Neural progenitor cell (in vitro differentiated cells): ENCODE measurements at places on chromosomes 12 and 14. TPM values are rescaled to one million over a fixed set of nuclear protein-coding genes. Genes with fewer than 3 reads are reported as not detected.

The ARHGDIB gene
- not detected in 2 replicates for total RNA-seq

The PRPF40B gene
- total RNA-seq, result 18.1 and 30.5 TPM in 2 replicates

DNA sequence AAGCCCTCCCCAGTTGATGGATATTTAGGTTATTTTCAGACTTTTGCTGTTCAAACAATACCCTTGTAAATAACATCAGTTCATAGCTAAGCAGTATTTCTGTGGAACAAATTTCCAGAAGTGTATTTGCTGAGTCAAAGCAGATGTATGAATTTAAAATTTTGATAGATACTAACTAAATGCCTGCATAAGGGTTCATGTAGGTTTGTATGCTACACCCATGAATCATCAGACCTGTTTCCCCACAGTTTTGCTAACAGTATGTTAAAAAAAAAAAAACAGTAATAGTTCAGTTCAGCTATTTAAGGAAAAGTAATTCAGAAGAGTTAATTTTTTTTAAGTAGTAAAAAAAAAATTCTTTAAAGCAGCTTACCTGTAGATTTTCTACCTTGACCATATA, 236.1 kb upstream of the DIO2 start:
- H3K27me3 ChIP-seq, result no peaks in the 10 kb centered on the region
- H3K4me1 ChIP-seq, result no peaks in the 10 kb centered on the region
- no peak overlapping the region for H3K27ac ChIP-seq
- no peak for DNase-seq

GRCh38 chr14:55562135-55562534, 17.9 kb upstream of the KTN1 start:
- no peak overlapping the region for H3K4me3 ChIP-seq
- H3K27ac ChIP-seq, result no peak overlapping the region

GRCh38 chr12:42445891-42446290, 119.9 kb downstream of the PPHLN1 start:
- peak overlapping the region; percentile 79 for H3K27ac ChIP-seq
- H3K27me3 ChIP-seq, result no peaks in the 10 kb centered on the region
- H3K36me3 ChIP-seq, result no peaks in the 10 kb centered on the region
- H3K4me3 ChIP-seq, result no peak overlapping the region
- peaks cover 31% of the 10 kb centered on the region for H3K4me1 ChIP-seq
- no peak for DNase-seq

DNA sequence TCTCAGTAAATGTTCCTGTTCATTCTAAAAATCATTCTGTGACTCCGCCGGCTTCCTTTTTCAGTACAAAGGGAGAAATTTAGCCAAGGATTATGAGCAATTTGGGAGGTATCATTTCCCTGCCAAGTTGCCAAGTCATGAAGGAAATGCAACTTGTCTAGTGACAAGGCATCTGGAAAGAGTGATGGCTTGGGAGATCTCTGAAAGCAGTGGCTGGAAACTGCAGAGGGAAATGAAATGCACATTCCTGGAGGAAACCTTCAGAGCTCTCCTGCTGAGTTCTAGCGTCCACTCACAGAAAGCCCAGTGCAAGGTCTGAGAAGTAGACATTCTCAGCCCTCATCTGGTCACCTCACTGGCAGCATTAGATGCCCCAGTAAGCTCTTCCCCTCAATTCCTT, 91.7 kb downstream of the GALC start:
- H3K27ac ChIP-seq, result no peak overlapping the region
- peaks cover 5% of the 10 kb centered on the region for H3K4me1 ChIP-seq
- H3K36me3 ChIP-seq, result no peaks in the 10 kb centered on the region

DNA sequence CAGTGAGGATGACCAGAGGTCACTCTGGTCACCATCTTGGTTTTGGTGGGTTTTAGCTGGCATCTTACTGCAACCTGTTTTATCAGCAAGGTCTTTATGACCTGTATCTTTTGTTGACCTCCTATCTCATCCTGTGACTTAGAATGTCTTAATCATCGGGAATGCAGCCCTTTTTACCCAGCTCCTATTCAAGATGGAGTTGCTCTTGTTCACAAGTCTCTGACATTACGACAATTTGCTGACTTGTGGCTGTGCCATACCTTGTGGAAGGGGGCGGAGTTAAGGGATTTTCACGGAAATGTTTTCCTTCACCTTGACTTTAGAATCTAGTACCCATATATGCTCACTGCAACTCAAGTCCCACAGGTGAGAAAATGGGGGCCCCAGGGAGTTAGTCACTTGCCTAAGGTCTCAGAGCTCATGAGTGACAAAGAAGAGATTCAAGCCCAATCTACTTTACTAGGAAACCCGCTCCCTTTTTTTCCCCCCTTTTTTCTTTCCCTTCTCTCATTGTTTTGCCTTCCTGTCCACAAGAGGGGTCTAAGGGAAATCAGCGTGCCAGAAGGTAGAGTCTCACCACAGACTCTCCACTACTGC, 2.7 kb upstream of the MAP1LC3B2 start:
- no peaks in the 10 kb centered on the region for H3K27me3 ChIP-seq
- DNase-seq, result no peak
- H3K4me3 ChIP-seq, result no peak overlapping the region
- no peak overlapping the region for H3K27ac ChIP-seq

GRCh38 chr12:5222729-5223128, 179.1 kb downstream of the KCNA5 start:
- H3K4me1 ChIP-seq, result peaks cover 33% of the 10 kb centered on the region
- H3K27me3 ChIP-seq, result peaks cover 64% of the 10 kb centered on the region
- H3K36me3 ChIP-seq, result no peaks in the 10 kb centered on the region

GRCh38 chr12:132500142-132500855, 10.3 kb downstream of the FBRSL1 start:
- DNase-seq, result no peak
- no peaks in the 10 kb centered on the region for H3K36me3 ChIP-seq
- no peak overlapping the region for H3K4me3 ChIP-seq
- no peaks in the 10 kb centered on the region for H3K27me3 ChIP-seq

DNA sequence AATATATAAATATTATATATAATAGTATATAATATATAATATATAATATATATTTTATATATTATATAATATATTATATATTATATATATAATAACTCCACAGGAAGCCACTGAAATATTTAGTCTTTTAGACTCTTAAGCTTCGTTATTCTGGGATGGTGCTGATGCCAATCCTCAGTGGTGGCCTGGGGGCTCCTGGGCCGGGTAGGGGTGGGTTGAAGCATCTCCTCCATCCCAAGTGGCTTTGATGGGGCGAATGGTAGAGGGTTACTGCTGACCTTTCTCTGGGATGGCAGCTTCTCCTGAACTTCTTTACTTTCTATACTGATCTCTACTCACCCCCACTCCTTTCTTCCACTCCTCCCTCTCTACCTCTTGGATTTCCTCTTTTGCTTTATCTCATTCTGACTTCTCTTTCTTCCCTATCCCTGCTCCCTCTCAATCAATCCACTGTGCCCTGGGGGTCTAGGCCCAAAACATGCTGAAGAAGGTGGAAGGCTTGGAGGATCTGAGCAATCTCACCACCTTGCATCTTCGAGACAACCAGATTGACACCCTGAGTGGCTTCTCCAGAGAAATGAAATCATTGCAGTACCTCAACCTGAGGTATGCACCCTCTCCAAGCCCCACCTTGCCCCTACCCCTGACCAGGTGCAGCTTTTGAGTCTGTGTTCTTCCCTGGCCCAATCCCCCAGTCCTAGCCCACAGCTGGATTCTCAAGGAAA, 4.8 kb upstream of the ENO2 start:
- H3K36me3 ChIP-seq, result no peaks in the 10 kb centered on the region
- H3K27me3 ChIP-seq, result no peaks in the 10 kb centered on the region
- DNase-seq, result no peak
- H3K27ac ChIP-seq, result no peak overlapping the region
- H3K4me3 ChIP-seq, result no peak overlapping the region

DNA sequence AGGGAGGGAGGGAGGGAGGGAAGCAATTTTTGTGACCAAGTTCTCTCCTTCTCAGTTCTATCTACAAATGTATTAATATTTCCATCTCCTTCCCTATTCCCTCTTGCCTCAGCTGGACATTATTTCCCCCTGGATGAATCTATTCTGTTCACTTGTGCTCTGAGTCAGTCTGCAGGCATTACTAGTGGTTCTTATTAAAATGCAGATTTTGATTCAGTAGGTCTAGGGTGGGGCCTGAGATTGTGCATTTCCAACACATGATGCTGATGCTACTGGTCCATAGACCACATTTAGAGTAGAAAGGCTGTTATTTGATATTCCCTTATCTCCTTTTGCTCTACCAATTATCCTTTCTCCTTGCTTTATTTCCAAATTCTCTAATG, 40.1 kb upstream of the YAF2 start:
- DNase-seq, result no peak
- no peak overlapping the region for H3K27ac ChIP-seq
- H3K4me1 ChIP-seq, result peaks cover 5% of the 10 kb centered on the region
- no peaks in the 10 kb centered on the region for H3K36me3 ChIP-seq

DNA sequence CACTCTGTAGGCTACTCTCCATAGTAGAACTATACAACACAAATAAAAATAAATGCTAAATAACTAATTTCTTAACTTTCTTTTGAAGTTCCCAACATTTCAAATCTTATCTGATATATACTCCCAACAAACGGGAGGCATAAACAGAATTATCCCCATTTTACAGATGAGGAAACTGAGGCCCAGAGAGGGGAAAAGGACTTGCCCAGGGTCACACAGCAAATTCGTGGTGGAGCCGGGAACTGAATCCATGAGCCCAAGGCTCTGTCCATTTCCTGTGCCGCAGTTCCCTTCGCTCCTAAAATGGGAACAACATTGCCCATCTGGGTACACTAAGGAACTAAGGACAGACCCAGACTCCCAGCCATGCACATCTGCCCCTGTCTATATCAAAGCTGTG, 12.2 kb downstream of the ZNF384 start:
- no peak for DNase-seq
- H3K4me1 ChIP-seq, result no peaks in the 10 kb centered on the region
- H3K36me3 ChIP-seq, result peaks cover 19% of the 10 kb centered on the region

- H3K36me3 ChIP-seq, result no peaks in the 10 kb centered on the region
- H3K27me3 ChIP-seq, result no peaks in the 10 kb centered on the region
- no peak for DNase-seq
- peaks cover 24% of the 10 kb centered on the region for H3K4me1 ChIP-seq
- no peak overlapping the region for H3K4me3 ChIP-seq
Measured at GRCh38 chr12:131882804-131883520, 11.5 kb upstream of the ULK1 start.

DNA sequence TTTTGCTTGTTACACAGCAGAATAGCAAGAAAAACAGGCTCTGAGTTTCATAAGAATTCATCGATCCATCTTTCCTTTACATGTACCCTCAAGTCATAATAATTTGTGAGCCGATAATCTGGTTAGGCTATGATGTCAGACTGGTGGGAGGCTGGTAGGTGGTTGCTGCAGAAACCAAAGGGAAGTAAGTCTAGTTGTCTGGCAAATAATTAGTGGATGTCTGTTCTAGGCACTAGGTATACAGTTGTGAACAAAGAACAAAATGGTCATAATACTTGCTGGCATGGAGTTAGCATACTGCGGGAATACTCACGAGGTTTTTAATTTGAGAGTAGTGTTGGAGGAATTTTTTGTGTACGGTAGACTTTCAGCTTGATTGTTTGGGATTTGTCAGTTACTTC, 8.8 kb downstream of the SUSD6 start:
- DNase-seq, result no peak
- H3K27ac ChIP-seq, result no peak overlapping the region
- no peak overlapping the region for H3K4me3 ChIP-seq
- no peaks in the 10 kb centered on the region for H3K27me3 ChIP-seq
- H3K36me3 ChIP-seq, result no peaks in the 10 kb centered on the region

- H3K36me3 ChIP-seq, result no peaks in the 10 kb centered on the region
- H3K27ac ChIP-seq, result no peak overlapping the region
- no peak overlapping the region for H3K4me3 ChIP-seq
- no peaks in the 10 kb centered on the region for H3K4me1 ChIP-seq
- H3K27me3 ChIP-seq, result no peaks in the 10 kb centered on the region
- DNase-seq, result no peak
Measured at GRCh38 chr12:42541965-42542364, 47.6 kb downstream of the PRICKLE1 start.
